Urothelium cell line (cell line): ENCODE measurements at places on chromosomes 6 and 20.

DNA sequence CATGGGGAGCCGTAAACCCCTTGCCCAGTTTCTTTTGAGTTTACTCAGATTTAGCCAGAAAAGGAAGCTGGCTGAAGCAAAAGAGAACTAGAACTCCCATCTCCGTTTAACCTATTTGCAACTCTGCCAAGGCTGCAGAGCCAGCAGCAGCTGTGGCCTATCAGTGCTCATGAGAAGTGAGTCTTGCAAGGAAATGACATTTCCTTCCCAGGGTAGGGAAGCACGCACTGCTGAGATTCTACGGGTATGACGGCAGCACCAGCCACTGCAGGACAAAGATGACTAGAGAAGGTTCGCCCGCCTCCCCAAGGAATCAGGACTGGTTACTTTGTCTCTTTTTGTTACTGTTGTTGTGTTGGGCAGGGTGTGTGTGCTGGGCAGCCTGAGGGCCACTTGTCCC lies 47.6 kb downstream of the PPP1R3G start:
- no peak for DNase-seq

DNA sequence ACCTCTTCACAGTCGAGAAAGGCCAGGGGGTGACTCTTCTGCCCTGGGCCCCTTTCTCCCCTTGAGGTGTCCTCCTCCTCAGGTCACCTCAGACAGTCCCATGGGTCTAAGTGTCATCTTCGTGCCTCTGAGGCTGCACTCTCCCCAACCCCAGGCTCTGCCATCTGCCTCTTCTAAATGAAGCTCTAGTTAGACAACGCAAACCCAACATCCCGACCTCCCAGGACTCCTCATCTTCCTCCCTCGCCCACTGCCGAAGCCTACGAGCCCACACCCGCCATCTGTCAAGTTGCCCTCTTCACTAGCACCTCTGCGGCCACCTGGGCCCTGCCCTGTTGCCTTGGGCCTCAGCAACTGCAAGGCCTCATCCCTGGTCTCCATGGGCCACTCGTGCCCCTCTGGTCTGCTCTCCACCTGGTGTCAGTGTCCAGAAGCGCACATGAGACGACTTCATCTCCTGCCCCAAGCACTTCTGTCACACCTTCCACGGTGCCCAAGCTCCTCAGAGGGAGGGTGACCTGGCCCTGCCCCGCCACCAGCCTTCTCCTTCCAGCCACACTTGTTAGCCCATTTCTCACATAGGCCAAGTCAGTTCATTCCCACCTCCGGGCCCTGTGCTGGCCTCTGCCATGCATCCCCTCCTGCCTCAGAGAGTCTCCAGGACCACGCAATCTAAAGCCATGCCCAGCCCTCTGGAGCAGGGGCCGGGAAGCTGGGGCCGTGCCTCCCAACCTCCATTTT lies 53.8 kb downstream of the RRBP1 start:
- DNase-seq, result no peak

DNA sequence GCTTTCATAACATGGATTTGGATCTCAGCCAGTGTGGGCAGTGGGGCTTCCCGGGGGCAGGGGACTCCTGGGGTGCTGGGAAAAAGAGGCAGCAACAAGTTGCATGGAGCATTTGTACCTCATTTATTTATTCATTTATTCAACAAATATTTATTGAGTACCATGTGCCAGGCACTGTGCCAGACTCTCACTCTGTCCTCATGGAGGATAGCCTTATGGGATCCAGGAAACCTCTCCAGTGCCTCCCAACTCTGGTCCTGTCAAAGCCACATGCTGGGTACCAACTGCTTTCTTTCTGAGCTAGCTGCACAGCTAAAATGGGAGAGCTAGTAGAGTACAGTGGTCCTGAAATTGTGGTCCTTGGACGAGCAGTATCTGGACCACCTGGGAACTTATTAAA lies 87.8 kb upstream of the EPB41L1 start:
- DNase-seq, result no peak

GRCh38 chr6:109449795-109450673 lies 5.5 kb downstream of the MICAL1 start:
- no peak for DNase-seq

DNA sequence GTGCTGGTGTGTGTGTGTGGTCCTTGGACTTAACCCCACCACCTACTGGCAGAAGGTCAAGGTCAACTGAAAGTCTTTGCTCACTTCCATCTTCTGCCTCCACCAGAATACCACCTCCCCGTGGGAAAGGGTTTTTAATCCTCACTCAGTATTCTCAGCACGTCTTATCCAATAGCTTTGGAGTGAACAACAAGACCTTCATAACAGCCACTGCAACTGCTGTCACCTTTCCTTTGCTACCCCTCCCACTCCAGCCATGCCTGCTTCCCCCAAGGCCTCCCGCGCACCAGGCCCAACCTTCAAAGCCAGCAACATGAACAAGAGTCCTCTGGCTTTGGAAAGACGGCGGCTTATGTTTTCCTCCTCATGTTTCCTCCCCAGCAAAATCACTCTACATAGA lies 787 bp upstream of the BTN2A2 start:
- no peak for DNase-seq

DNA sequence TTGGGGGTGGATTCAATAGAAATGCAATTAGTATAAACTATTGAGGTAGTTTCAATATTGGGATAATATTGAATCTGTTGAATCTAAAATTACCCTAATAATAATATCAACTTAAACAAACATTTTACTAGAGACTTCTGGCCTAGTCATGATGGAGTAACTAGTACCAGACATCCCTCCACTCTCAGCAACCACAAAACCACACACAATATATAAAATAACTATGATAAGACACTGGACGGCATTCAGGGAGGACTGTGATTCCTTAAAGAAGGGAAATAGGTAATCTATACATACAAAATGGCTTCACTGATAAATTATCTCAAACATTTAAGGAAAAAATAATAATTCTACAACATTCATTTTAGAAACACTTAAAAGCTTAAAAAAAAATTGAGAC lies 38.9 kb upstream of the TMEM14A start:
- DNase-seq, result no peak

- no peak for DNase-seq
These were observed 88.1 kb downstream of the IPCEF1 start for GRCh38 chr6:154268486-154268885.

DNA sequence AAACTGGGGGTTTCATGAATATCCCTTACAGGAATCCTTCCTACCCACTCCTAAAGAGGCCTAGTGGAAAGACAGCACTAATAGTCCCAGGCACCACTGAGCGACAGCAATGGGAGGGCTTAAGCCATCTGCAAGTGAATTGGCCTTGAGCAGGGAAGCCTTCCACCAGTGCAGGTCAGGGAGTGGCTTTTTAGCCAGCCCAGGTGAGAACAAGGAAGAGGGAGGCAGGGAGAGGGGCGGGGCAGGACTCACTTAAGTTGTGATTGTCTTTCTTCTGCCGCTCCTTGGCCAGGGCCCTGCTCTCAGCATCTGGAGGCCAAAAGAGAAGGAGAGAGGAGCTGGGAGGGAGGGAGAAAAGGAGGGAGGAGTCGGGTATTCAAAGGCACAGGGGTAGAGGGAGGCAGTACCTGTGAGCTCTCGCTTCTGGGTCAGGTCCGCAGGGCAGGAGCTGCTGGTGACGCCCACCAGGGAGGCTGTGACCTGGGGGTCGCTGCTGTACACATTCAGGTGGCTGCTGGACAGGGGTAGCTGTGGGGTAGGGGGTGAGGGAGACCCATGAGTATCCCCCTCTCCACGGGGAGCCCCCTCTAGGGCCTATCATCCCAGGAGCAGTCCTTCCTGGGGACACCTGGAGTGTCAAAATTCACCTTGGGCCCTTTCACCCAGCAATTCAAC lies 47.8 kb downstream of the TFEB start:
- DNase-seq, result no peak

GRCh38 chr6:18186033-18186432 lies 30.8 kb downstream of the KDM1B start:
- no peak for DNase-seq

- DNase-seq, result no peak
These were observed 109.2 kb downstream of the PHF3 start for GRCh38 chr6:63744810-63745209.

DNA sequence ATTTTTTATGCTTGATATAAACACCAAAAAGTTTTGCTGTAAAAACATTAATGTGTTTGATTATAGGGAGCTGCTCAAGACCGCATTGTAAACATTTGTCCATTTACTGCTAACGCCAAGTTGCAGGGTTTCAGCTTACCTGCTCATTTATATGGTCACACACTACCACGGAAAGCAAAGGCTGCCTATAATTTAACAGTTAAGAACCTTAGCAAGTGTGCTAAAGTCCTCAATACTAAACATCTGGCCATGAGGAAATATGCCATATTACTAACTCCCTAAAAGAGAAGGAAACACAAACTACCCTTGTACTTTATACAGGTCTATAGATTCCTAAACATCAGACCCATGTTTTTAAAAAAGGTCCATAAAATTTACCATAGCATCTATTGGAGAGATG lies 129.5 kb downstream of the ASCC3 start:
- DNase-seq, result no peak

DNA sequence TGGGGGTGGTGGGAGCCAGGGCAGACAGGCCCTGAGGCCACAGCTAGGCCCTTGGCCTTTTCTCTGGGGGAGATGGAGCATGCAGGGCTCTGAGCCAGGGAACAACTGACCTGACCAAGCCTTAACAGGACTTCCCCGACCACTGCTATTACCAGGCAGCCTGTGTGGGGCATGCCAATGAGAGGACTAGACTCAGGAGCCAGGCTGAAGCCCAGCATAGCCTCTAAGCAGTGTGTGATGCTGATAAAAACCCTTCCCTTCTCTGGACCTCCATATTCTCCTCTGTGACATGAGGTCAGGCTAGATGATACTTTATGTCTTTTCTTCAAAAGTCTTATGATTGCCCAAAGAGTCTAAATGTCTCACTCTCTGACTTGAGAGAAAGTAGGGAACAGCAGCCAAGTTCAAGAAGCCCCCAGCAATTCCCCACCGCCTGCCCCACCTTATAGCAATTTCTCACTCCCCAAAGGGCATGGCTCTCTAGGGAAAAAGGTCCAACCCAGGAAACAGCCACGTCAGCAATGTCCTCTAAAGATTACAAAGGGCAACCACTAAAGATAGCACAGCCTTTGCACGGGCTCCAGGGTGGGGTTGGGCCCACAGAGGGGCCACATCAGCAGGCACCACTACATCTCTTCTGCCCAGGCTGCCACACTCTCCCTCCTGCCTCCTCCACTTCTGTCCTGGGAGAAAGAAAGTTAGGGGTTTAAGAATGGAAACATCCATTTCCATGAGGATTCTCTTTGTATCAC lies 71.3 kb downstream of the TRERF1 start:
- no peak for DNase-seq

- peak; percentile 58 for DNase-seq
These were observed 3.9 kb upstream of the MRGBP start for GRCh38 chr20:62792182-62792939.

GRCh38 chr20:12627485-12627884 lies 381.3 kb upstream of the SPTLC3 start:
- no peak for DNase-seq

DNA sequence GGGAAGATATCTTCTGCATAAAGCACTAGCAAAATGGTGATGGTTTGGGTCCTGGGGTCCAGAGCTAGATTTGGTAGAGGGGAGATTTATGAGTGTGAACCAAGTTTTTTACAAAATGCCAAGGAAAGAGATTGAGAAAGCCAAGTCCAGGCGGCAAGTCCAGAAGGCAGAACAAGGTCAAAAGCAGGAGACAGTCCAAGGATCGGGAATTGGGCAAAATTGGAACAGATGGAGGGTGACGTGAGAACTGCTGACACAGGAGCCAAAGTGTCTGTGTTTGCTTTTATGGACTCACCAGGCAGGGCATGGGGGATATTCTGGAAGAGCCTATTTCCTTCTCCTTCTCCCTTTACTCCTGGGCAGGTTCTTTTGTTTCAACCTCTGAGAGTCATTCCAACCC lies 4.1 kb downstream of the NHLRC1 start:
- no peak for DNase-seq

DNA sequence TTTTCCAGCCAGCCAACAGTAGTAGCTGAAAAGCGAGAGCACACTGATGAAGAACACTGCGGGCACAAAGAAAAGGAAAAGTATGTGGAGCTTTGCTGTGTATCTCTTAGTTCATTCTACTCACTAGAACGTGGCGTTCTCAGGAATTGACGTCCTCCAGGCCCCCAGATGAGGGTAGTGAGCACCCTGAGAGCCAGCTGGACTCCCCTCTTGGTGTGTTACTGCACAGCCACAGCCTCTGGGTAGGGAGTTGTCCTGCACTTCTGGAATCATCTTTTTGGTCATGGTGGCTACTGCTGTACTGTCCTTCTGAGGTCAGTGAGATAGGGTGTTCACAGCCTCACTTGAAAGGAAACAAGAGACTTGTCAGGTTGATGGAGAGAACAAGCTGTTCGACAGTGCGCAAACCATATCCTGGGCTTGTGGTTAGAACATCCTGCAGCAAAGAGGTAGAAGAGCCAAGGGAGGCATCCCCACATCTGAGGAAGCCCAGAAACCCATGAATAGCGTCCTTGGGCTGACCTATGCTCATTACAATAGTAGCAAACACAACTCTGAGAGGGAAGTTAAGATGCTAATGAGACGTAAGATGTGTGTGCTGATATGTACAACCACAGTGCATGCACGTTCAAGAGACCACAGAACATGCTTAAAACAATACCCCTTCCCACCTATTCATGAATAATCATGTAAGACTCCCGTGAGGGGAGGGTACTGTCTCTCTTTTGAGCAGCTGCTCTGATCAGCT lies 14.6 kb upstream of the HLA-F start:
- DNase-seq, result no peak

GRCh38 chr6:73854998-73855718 lies 159.2 kb downstream of the CD109 start:
- DNase-seq, result peak; percentile 18

DNA sequence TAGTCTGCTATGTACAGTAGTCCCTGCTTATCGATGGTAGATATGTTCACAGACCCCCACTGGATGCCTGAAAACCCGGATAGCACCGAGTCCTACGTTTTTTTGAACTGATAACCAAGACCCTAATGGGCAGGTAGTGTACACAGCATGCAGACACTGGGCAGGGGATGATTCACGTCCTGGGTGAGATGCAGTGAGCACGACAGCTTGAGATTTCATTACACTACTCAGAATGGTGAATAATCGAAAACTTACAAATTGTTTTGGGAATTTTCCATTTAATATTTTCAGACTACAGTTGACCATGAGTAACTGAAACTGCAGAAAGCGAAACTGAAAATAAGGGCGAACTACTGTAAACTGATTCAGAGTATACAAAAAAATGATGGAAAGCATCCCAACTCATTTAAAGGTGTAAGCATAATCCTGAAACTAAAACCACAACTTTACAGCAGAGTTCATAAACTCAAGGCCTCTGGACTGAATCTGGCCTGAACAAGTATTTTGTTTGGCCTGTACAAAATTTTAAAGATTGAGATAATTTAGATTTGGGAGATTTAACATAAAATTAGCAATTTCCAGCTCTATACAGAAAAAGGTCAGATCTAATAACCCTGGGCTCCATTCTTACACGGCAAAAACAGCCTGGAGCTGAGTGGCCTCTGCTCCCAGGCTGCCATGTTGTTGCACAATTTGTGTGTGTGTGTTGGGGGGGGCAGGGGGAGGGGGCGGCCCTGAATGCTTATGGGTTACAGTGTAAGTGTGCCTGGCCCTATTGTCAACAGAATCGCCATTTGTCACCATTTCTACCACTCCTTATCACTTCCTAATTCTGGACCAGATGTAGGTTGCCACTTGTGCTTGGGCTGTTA lies 34.9 kb downstream of the RNF24 start:
- no peak for DNase-seq
